Heart right ventricle (tissue), 16 donors: ENCODE measurements at places on chromosomes 3 and 15. TPM values are rescaled to one million over a fixed set of nuclear protein-coding genes. Genes with fewer than 3 reads are reported as not detected.

DNA sequence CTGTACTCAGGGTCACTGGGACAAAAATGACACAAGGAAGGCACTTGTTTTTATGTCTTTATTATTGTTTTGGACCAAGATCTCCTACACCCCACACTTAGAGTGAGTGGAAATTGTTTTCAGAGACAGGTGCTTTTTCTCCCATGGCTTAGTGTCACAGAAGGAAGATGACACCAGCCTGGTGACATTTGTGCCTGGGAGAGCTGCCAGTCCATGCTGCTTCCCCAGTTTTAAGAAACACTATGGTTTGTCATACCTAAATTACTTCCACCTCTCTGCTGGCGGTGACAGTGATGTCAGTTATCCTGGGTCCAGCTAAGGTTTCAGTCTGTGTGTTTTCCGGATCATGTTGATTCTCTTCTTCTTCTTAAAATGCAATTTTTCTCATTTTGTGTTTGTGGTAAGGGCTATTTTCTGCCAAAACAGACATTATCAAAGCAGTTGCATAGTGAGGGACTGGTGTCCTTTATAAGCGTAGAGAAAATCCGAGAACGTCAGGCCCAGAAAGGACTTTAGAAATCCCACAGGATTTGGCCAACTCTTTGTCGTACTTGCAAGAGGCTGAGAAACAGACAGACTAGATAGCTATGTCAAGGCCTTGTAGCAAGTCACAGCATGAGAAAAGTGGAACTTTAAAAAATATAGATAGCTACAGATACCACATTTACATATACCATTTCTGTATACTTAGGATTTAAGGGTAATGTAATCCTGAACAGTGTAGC, 149.5 kb downstream of the TP63 start:
- no peak overlapping the region for H3K27ac ChIP-seq
- DNase-seq = no peak
- H3K27me3 ChIP-seq = no peaks in the 10 kb centered on the region
- no peaks in the 10 kb centered on the region for H3K36me3 ChIP-seq
- H3K4me3 ChIP-seq = no peak overlapping the region
- no peaks in the 10 kb centered on the region for H3K4me1 ChIP-seq

DNA sequence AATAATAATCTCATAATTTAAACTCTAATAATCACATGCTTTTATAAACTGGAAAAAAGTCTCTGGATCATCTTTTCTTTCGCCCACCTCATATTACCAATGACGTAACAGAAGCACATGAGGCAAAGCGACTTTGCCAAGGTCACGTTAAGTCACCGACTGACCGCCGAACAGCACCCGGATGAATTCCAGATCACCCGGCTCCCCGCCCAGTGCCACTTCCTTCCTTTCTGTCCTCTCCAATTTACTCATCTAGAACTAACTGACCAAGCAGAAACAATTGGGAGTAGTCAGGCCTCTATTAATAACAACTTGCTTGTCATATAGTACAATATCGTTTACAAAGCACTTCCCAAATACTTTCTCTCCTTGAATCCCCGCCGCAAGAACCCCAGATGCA, 21.1 kb downstream of the FGF12 start:
- no peak overlapping the region for H3K4me3 ChIP-seq
- H3K4me1 ChIP-seq = no peaks in the 10 kb centered on the region
- H3K27ac ChIP-seq = peak overlapping the region; percentile 51
- peak; percentile 55 for DNase-seq

Gene FES
- 8.6 TPM for total RNA-seq

GRCh38 chr15:69467636-69468035, 15.0 kb downstream of the RPLP1 start:
- peaks cover 6% of the 10 kb centered on the region for H3K4me1 ChIP-seq
- no peaks in the 10 kb centered on the region for H3K27me3 ChIP-seq
- H3K36me3 ChIP-seq = no peaks in the 10 kb centered on the region
- no peak for DNase-seq

GRCh38 chr3:186417791-186418190, 55.8 kb upstream of the DGKG start:
- H3K27ac ChIP-seq = no peak overlapping the region
- peaks cover 21% of the 10 kb centered on the region for H3K4me1 ChIP-seq
- H3K36me3 ChIP-seq = no peaks in the 10 kb centered on the region
- H3K27me3 ChIP-seq = no peaks in the 10 kb centered on the region

Gene ISG20
- 5.3 TPM for total RNA-seq

DNA sequence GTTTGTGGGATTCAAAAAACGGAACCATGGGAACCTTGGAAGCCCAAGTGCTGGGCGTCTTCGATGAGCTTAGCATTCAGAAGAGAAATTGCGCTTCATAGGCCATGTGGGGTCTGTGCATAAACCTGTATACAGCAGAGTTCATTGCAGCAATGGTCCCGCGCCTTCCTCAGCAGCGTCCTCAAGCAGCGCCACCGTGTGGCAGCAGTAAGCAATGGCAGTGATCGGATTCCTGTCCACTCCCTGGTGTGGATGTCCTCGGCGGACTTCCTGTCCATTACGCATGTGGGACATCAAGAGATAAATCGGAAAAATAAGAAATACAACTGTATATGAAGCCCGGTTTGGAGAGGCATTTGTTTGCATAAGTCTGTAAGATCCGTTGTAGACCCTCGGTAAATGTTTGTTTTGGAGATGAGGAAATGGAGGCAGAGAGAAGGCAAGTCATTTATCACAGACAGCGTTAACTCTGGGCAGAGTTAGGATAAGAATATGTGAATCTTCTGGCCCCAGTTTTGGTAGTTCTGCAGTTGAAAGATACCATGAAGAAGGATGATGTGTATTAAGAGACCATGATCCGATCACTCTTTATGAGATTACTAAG, 57.7 kb downstream of the CNTN4 start:
- no peaks in the 10 kb centered on the region for H3K4me1 ChIP-seq
- no peak for DNase-seq
- H3K4me3 ChIP-seq = no peak overlapping the region
- no peak overlapping the region for H3K27ac ChIP-seq

Gene ZIC1
- total RNA-seq = not detected

- H3K36me3 ChIP-seq = no peaks in the 10 kb centered on the region
- DNase-seq = no peak
- H3K4me3 ChIP-seq = no peak overlapping the region
- H3K4me1 ChIP-seq = no peaks in the 10 kb centered on the region
Observed at GRCh38 chr3:166201476-166201875, 364.3 kb upstream of the BCHE start.

GRCh38 chr15:74517096-74517495, 23.9 kb upstream of the ARID3B start:
- H3K36me3 ChIP-seq = no peaks in the 10 kb centered on the region
- DNase-seq = no peak
- H3K4me1 ChIP-seq = no peaks in the 10 kb centered on the region
- H3K4me3 ChIP-seq = no peak overlapping the region

- no peaks in the 10 kb centered on the region for H3K27me3 ChIP-seq
- DNase-seq = peak; percentile 52
- peaks cover 2% of the 10 kb centered on the region for H3K4me1 ChIP-seq
- H3K27ac ChIP-seq = peak overlapping the region; percentile 52
- H3K36me3 ChIP-seq = no peaks in the 10 kb centered on the region
- H3K4me3 ChIP-seq = no peak overlapping the region
Observed at GRCh38 chr3:14803981-14804834, 14.6 kb upstream of the FGD5 start.

- H3K4me1 ChIP-seq = no peaks in the 10 kb centered on the region
- H3K36me3 ChIP-seq = no peaks in the 10 kb centered on the region
- no peak overlapping the region for H3K27ac ChIP-seq
- no peak overlapping the region for H3K4me3 ChIP-seq
- no peaks in the 10 kb centered on the region for H3K27me3 ChIP-seq
Observed at GRCh38 chr15:60118146-60118545, 114.0 kb downstream of the FOXB1 start.

GRCh38 chr3:14210843-14211594, 32.4 kb downstream of the LSM3 start:
- H3K27me3 ChIP-seq = no peaks in the 10 kb centered on the region
- no peak for DNase-seq
- H3K27ac ChIP-seq = no peak overlapping the region
- H3K36me3 ChIP-seq = no peaks in the 10 kb centered on the region

DNA sequence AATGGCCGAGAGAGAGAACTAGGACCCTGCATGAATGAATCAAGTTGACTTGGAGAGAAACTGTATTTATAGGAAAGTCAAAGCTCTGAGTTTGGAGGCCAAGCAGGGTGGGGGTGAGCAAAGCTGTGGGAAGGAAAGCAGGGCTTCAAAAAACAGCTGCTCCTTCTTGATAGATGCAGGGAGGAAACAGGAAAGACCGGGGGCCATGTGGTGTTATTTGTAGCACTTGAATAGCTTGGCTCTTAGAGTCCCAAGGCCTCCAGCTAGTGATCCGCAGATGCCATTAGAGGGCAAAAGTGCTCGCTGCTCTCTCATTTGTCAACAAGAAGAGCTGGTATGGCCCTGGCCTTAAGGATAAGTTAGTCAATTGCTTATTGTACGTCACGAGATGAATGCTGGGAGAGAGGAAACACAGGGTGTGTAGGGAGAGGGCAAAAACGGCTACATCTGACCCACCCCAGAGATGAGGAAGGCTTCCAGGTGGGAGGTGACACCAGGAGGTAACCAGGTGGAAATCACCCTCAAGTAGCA, at the start of gene ALG1L2:
Gene ALG1L2 (plus strand): TSS at position 481 of the 531 bp plus-strand sequence. CDS start 186 bp downstream, outside the sequence.
- no peak for DNase-seq
- H3K36me3 ChIP-seq = no peaks in the 10 kb centered on the region
- H3K4me3 ChIP-seq = no peak within 1 kb of the TSS
- H3K27me3 ChIP-seq = peaks cover 4% of the 10 kb centered on the region
- H3K27ac ChIP-seq = no peak within 1 kb of the TSS

Gene SCG3
- not detected for total RNA-seq

Gene FRMD5
- 27.4 TPM for total RNA-seq

GRCh38 chr3:157274644-157275137, 114.7 kb upstream of the CCNL1 start:
- DNase-seq = no peak
- no peaks in the 10 kb centered on the region for H3K27me3 ChIP-seq
- H3K36me3 ChIP-seq = no peaks in the 10 kb centered on the region
- no peaks in the 10 kb centered on the region for H3K4me1 ChIP-seq
- no peak overlapping the region for H3K27ac ChIP-seq

GRCh38 chr15:99845009-99845408, 111.8 kb upstream of the LYSMD4 start:
- H3K4me3 ChIP-seq = no peak overlapping the region
- no peaks in the 10 kb centered on the region for H3K36me3 ChIP-seq
- no peak for DNase-seq
- H3K27ac ChIP-seq = no peak overlapping the region
- no peaks in the 10 kb centered on the region for H3K27me3 ChIP-seq

Gene MESP2
- not detected for total RNA-seq

GRCh38 chr3:30113906-30114305, 492.5 kb upstream of the TGFBR2 start:
- no peaks in the 10 kb centered on the region for H3K36me3 ChIP-seq
- no peak for DNase-seq
- H3K4me1 ChIP-seq = peaks cover 15% of the 10 kb centered on the region
- H3K4me3 ChIP-seq = no peak overlapping the region

DNA sequence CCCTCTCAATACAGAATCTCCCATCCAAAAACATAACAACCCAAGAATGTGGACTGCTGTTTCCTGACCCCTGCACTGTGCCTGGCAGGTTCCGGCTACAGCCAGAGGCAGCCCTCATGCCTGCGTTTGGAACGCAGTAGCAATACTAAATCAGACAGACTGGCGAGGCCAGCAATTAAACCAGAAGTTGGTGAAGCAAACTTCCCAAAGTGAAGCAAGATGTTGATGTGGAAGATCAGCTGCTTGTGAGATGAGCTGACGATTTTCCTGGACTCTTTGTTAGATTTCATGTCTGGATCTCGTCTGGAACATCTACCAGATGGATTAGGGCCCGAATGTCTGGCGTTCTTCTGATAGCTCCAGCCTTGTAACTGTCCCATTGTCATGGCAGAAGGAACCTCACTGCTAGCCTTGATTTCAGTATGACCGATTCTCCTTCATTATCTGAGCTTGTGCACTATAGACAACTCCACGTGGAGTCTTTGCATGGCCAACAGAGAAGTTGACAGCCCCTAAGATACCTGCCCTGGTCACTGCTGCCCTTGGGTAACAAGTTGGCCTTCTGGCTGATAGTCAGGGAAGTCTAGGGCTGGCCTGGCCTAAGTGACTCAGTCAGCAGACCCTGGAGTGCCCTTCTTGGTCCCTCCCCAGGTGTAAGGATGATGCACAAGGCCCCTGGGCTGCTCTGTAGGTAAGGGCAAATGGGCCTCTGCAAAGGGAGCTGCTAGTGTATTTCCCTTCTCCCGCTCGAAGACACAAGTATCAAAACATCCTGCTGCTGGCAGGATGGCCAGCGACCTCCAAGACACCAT, 126.5 kb downstream of the ADAMTS17 start:
- no peak for DNase-seq
- H3K4me1 ChIP-seq = peaks cover 11% of the 10 kb centered on the region
- H3K27me3 ChIP-seq = no peaks in the 10 kb centered on the region
- H3K4me3 ChIP-seq = no peak overlapping the region

- no peak overlapping the region for H3K4me3 ChIP-seq
- H3K4me1 ChIP-seq = peaks cover 8% of the 10 kb centered on the region
- no peaks in the 10 kb centered on the region for H3K27me3 ChIP-seq
- no peaks in the 10 kb centered on the region for H3K36me3 ChIP-seq
Observed at GRCh38 chr3:123818921-123819429, 65.2 kb downstream of the MYLK start.

Gene FBXL2
- total RNA-seq = 2.1 TPM

GRCh38 chr3:11379824-11380701, 107.9 kb downstream of the ATG7 start:
- H3K36me3 ChIP-seq = peaks cover 16% of the 10 kb centered on the region
- H3K4me1 ChIP-seq = no peaks in the 10 kb centered on the region

DNA sequence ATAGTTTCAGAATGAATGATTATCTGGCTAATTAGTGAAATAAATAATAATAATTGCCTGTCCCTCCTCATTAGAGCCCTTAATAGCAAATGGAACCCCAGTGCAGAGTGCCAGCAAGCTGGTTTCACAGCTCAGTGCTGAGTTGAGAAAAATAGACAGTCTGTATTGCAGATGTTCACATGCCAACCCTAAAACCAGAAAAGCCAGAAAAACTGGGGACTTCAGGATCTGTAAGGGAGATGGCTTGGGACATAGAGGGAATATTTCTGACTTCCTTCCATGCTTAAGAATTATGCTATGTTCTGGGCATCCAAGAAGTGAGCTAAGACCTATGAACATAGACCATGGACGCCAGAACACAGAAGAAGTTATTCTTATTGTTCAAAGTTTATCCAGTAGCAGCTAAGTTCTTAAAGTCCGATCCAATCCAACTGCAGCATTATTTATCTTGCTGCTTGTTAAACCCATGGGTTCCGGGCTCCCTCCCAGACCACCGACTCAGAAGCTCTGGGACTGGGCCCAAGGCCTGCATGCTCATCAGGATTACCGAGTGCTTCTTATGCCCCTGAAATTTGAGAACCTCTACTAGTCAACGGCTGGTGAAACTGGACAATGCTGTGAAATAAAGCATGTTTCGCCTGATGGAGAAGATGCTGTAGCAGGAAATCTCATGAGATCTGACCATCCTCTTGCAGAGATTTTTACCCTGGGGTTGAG, 158.3 kb downstream of the FOXB1 start:
- peaks cover 50% of the 10 kb centered on the region for H3K27me3 ChIP-seq
- H3K27ac ChIP-seq = no peak overlapping the region
- no peaks in the 10 kb centered on the region for H3K36me3 ChIP-seq
- no peak overlapping the region for H3K4me3 ChIP-seq

Gene ZMYND10
- total RNA-seq = not detected
